ENCODE measurements at places on chromosomes 7 and 10. TPM values are rescaled to one million over a fixed set of nuclear protein-coding genes. Genes with fewer than 3 reads are reported as not detected.

DNA sequence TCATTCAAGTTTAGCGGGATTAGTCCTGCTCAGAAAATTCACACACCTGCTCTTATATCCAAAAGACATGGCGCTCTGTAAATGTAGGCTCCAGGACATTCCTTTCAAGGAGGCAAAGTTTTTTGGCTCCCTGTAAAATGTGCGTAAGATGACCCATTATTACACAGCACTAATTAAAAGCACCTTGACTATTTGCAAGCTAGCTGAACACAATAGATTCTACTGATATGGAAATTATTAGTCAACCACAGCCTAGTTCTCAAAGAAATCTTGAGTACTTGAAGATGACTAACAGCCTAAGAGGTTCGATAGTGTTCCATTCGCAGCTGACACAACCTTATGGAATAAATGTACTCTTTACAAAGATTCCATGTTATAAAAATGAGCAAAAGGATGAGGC is 175.2 kb downstream of the BMPER start:
- H3K27me3 ChIP-seq: no peaks in the 10 kb centered on the region
- H3K27ac ChIP-seq: no peak overlapping the region
- H3K4me1 ChIP-seq: peaks cover 6% of the 10 kb centered on the region

- H3K27me3 ChIP-seq: no peaks in the 10 kb centered on the region
- no peaks in the 10 kb centered on the region for H3K36me3 ChIP-seq
- no peak for DNase-seq
- H3K27ac ChIP-seq: no peak overlapping the region
Observed at GRCh38 chr10:43210556-43210955, 56.3 kb downstream of the RASGEF1A start.

DNA sequence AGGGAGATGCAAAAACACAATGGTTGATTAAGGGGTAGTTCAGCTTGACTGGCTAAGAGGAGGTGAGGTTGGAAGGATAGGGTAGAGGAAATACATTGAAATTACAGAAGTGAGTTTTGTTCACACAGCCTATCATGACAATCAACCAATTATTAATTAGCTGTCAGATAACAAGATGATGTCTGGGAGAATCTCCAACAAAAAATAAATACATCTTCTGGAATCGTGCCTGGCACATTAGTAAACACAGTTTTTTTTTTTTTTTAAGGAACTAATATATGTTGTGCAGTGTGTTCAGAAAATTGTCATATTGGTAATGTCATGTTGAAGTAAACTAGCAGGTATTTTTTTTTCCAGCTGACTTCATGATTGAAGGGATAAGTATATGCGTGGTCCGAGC is 171.8 kb downstream of the VTI1A start:
- H3K27ac ChIP-seq: no peak overlapping the region
- H3K4me3 ChIP-seq: no peak overlapping the region
- DNase-seq: no peak
- no peaks in the 10 kb centered on the region for H3K4me1 ChIP-seq
- H3K36me3 ChIP-seq: no peaks in the 10 kb centered on the region
- no peaks in the 10 kb centered on the region for H3K27me3 ChIP-seq

Gene GATA3
- total RNA-seq: not detected

- H3K36me3 ChIP-seq: no peaks in the 10 kb centered on the region
- no peaks in the 10 kb centered on the region for H3K27me3 ChIP-seq
- no peak overlapping the region for H3K4me3 ChIP-seq
- H3K27ac ChIP-seq: no peak overlapping the region
Observed at GRCh38 chr10:88120075-88120474, 256.6 kb downstream of the PTEN start.

Gene PIK3AP1
- total RNA-seq: 2.3 TPM

DNA sequence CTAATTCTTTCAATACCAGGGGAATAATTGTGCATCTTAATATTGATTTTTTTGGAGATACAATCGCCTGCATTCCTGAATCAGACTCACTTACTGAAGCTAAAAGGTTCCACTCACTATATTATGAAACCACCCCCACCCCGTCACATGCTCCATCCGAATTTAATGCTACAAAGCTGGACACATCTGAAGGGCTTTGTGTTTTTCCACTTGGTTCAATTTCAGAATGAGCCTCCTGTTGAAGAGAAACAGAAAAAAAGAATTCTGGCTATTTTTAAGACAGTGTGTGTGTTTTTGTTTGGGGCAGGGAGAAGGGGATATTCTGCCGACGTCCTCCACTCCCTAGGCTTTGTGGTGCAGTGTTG is 165.5 kb upstream of the TBX20 start:
- no peak for DNase-seq
- no peak overlapping the region for H3K27ac ChIP-seq
- no peak overlapping the region for H3K4me3 ChIP-seq
- H3K36me3 ChIP-seq: no peaks in the 10 kb centered on the region
- H3K27me3 ChIP-seq: no peaks in the 10 kb centered on the region
- no peaks in the 10 kb centered on the region for H3K4me1 ChIP-seq

Gene ACSM6
- not detected for total RNA-seq

DNA sequence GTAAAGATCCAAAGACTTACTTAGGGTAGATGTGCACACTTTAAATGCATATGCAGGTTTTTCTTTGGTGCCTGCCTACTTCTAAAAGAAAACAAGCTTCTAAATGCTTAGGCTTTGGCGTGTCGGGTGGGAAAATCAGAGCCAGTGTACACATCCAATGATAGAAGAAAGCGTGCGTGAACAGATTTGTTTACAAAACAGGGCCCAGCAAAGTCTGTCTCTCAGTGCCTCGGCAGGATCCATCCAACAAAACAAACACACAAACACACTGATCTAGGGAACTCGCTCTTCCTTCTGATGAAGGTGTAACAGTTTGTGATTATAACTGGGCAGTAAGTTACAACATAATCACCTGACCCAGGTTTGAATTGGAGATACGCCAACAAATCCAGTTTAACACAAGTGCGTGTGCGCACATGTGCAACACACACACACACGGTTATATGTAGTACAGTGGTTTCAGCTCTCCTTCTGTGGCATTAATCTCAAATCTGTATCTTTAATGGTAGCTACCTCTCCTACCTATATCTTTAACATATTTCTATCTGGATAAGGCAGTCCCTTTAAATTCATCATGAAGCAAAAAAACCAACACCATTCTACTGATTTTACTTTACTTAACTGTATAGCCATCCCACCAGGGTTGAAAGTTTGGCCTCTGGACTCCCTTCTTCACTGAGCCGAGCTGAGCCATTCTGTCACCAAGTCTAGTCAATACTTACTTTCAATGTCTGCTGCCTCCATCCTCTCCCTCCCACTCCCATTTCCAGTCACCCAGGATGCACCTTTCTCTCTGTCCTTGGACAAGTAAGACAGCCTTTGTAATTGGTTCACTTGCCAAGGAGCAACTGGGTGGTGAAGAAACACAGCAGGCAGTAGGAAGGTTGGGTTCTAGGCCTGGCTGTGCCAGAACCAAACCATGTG is 184.4 kb upstream of the KLF14 start:
- no peak overlapping the region for H3K27ac ChIP-seq
- H3K4me1 ChIP-seq: peaks cover 28% of the 10 kb centered on the region
- no peaks in the 10 kb centered on the region for H3K27me3 ChIP-seq

Gene IFRD1
- total RNA-seq: 73.6 TPM

Gene PROSER2
- 5.6 TPM for total RNA-seq

Gene C1QL3
- 0.85 TPM for total RNA-seq

DNA sequence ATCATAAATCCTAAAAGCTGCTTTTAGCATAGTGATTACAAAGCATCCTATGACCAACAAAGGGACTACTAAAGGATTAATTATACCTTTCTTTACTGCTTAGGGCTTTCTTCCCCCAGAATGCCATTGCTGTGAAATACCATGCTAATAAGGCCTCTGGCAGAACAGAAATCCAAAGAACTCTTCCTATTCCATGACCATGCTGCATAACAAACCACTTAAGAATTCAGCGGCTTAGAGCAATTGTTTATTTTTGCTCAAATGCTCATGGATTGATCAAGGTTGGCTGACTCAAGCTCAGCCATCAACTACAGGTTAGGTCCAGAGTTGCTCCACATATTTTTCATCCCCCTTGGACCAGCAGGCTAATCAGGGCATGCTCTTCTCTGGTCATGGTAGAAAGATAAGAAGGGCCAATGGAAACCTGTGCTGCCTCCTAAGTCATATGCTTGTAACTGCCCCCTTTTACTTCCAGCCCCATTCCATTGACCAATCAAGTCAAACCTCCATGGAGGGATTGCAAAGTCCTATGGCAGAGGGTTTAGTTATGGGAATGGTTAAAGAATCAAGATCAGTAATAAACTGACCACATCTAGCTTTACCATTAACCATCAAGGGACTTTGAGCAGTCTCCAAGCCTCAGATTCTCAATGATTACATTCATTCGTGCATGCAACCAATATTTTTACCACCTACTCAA is 244.4 kb upstream of the FZD1 start:
- no peak overlapping the region for H3K4me3 ChIP-seq
- H3K27me3 ChIP-seq: no peaks in the 10 kb centered on the region
- no peaks in the 10 kb centered on the region for H3K4me1 ChIP-seq
- no peak overlapping the region for H3K27ac ChIP-seq
- H3K36me3 ChIP-seq: no peaks in the 10 kb centered on the region

Gene CCAR1
- total RNA-seq: 118 TPM

DNA sequence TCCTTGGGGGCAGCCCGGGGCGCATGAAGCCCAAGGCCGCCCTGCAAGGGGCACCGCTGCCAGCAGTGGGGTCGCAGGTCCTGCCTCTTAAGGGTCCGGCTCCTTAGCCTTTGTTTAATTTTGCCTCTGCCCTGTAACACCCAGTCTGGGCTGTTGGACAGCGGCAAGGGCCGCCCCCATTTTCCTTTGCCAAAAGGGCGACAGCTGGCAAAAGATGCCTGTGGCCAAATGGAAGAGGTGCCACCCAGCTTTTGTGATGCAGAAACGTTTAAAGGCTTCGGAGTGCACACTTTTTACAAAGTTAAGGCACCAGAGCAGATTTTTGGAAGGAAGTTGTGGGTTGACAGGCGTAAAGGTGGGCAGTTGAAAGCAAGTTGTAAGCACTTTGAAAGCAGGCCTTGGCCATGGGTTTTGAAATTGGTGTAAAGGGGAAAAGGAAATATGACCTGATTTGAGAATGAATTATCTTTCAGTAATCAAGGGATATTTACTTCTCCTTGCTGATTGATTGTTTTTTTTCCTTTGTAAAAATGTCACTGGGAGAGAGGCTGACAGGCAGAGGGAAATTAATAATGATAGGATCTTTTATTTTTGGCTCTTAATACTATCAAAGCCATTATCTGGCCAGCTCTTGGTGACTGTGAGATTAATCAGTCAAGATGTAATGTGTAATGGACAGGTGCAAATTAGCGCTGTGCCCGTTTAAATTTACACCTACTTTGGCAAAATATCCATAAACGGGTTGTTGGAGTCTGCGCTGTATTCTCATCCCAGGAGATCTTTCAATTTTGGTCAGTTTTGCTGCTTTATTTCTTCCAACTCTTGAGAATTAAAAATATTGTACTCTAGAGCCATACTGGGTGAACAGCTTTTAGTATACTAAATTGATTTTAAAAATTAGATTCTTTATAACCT is 1.2 kb downstream of the CASD1 start:
- H3K4me3 ChIP-seq: peak overlapping the region; percentile 74
- peak; percentile 48 for DNase-seq
- H3K27me3 ChIP-seq: no peaks in the 10 kb centered on the region
- peak overlapping the region; percentile 61 for H3K27ac ChIP-seq
- H3K4me1 ChIP-seq: peaks cover 37% of the 10 kb centered on the region

Gene SAP25
- 4.1 TPM for total RNA-seq

DNA sequence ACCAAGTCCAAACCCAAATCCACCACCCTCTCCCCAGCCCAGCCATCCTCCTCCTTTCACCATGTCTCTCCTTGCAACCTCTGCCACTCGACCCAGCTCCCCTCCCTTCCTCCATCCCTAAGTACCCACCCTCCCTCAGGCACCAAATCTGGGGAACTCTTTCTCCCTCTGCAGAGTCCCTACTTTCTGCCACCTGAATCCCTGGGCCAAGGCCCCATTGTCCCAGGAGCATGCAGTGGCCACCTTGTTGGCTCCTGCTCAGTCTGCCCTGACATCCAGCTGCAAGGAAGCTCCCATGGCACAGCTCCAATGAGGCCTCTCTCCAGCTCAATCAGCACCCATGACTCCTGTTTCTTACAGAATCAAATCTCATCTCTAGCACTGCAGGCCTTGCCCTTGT is 5.5 kb upstream of the UNC5B start:
- no peak overlapping the region for H3K4me3 ChIP-seq
- peaks cover 29% of the 10 kb centered on the region for H3K4me1 ChIP-seq
- no peaks in the 10 kb centered on the region for H3K36me3 ChIP-seq
- H3K27ac ChIP-seq: no peak overlapping the region

GRCh38 chr7:100719523-100720278 is 567 bp upstream of the EPO start:
- peak overlapping the region; percentile 74 for H3K4me3 ChIP-seq
- peaks cover 38% of the 10 kb centered on the region for H3K27me3 ChIP-seq
- peaks cover 9% of the 10 kb centered on the region for H3K4me1 ChIP-seq
- H3K27ac ChIP-seq: no peak overlapping the region
- no peak for DNase-seq

DNA sequence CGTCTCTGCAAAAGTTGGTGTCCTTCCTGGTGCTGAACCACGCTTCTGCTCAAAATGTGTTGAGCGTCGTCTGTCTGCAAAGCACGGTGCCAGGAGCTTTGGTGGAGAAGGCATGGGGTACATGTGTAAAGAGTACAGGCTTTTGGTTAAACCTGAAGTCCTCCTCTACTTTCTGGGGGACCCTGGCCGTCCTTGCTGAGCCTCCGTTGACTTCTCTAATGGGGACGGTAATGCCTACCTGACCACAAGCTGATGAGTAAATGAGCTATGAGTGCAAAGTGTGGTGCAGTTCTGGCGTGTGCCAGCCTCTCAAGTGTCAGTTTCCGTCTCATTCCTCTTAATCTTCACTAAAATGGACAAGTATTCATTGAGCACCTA is 527 bp upstream of the HERPUD2 start:
- peak overlapping the region; percentile 97 for H3K4me3 ChIP-seq
- peaks cover 29% of the 10 kb centered on the region for H3K27me3 ChIP-seq
- no peaks in the 10 kb centered on the region for H3K36me3 ChIP-seq

GRCh38 chr10:28077889-28078288 is 79.0 kb upstream of the ODAD2 start:
- no peak overlapping the region for H3K27ac ChIP-seq
- H3K4me1 ChIP-seq: no peaks in the 10 kb centered on the region
- DNase-seq: no peak
- H3K4me3 ChIP-seq: no peak overlapping the region
- H3K27me3 ChIP-seq: no peaks in the 10 kb centered on the region

Gene KLF14
- not detected for total RNA-seq

GRCh38 chr7:108455998-108456677 is at the start of gene NRCAM:
Gene NRCAM, minus strand, starts transcription at chr7:108456436. Its CDS starts 216,372 bp downstream, at chr7:108240064.
- DNase-seq: peak; percentile 97
- no peak within 1 kb of the TSS for H3K27ac ChIP-seq
- H3K4me3 ChIP-seq: peak within 1 kb of the TSS; percentile 85
- H3K27me3 ChIP-seq: peaks cover 57% of the 10 kb centered on the region
- H3K36me3 ChIP-seq: no peaks in the 10 kb centered on the region

Gene SLC35G1
- 7.2 TPM for total RNA-seq

Gene CPA4
- not detected for total RNA-seq

Gene GIMAP5
- not detected for total RNA-seq

- no peaks in the 10 kb centered on the region for H3K36me3 ChIP-seq
- no peaks in the 10 kb centered on the region for H3K27me3 ChIP-seq
Observed at GRCh38 chr10:35523670-35524225, 81.4 kb upstream of the GJD4 start.
